Stimulated activated CD4-positive, alpha-beta T cell treated with anti-CD3 and anti-CD28 coated beads, Interleukin-15, amount 100 ng/mL, for 1 hour (primary cell): ENCODE measurements at places on chromosomes 1 and 21.

GRCh38 chr1:31872658-31873636 lies 57.1 kb upstream of the SPOCD1 start:
- DNase-seq = no peak

DNA sequence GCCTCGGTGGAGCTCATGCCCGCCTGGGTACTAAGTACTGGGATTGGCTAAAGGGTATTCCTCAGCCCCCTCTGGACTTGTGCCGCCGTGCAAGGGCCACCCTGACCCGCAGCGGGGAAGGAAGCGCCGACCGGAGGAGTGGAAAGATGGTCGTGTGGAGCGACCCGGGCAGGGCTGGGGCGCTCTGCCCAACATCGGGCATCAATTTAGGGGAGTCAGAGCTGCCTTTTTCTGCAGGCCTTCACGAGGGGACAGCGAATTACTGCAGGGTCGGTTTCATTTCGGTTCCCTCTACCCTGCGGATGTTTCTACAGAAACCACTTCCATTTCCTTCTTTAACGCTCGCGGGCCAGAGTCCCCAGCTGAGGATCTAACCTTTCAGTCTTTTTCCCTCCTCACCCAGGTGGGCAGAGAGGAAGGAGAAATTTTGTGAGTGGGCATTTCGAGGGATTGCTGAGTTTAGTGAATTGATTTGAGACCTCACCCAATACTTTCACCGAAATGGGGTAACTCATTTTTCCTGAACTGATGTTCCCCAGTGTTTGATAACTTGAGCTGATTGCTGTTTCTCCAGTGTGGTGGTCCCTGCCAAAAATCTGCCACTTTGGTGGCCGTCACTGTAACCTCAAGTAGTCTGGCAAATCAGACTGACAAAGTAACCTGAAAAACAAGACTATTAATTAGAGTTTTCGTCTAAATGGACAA lies 1.1 kb downstream of the TOR1AIP1 start:
- DNase-seq = no peak

- DNase-seq = no peak
Observed at GRCh38 chr21:32147041-32147440, 131.8 kb downstream of the MIS18A start.

GRCh38 chr1:15616373-15617172 lies 685 bp upstream of the DDI2 start:
- DNase-seq = peak; percentile 3

DNA sequence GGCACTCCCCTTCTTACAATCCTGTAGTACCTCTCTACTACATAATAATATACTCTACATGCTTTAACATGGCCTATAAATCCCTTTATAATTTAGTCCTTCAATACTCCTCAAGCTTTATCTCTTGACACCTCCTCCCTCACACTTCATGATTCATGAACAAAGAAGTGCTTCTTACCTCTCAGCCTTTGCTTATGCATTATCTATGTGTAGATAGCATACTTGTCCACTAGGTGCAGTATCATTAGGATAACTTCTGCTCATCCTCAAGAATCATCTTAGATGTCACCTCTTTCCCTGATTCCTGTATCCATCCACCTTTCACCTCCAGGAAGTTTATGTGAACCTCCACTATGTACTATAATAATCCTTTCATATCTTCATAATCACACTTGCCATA lies 74.4 kb downstream of the COL24A1 start:
- DNase-seq = no peak
